NCI-H748 treated with DMSO at 0.1 percent for 48 hours (cell line): ENCODE measurements at places on chromosomes 4 and X.
A peak's percentile ranks its signal among the peaks of the same experiment; 100 is the strongest.

GRCh38 chr4:175339100-175339707 is 421.0 kb downstream of the ADAM29 start:
- no peak for DNase-seq

DNA sequence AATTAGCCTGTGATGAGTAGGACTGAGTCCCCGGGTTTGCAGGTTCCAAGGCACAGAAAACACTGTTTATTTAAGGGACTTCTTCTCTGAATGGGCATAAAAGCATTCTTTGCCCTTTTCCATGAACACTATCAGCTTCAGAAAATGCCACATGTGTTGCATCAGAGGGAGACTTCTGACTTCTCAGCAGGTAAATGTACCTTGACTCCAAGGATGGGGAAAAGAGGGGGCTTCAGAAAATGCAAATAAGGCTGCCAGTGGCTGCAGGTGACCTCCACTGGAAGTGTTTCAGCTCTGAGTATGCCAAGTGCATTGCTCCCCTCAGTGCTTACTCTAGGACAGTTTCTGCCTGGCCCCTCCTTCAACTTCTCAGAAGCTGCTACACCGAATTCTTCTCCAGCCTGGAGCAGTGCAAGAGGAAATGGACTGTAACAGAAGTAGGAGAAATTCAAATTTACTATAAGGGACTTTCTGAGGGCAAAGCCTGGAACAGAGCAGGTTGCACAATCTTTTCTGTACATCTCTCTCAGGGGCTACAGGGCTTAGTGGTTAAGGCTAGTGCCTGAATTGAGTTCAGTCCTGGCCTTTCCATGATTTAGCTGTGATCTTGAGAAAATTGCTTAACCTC is 233.2 kb downstream of the PTTG2 start:
- DNase-seq: no peak

GRCh38 chr4:80219301-80220025 is 22.2 kb downstream of the PRDM8 start:
- DNase-seq: no peak

- DNase-seq: no peak
These were observed 114.8 kb downstream of the CDS1 start for GRCh38 chr4:84697615-84698201.

- DNase-seq: no peak
These were observed 73.4 kb upstream of the PPP2R3B start for GRCh38 chrX:460116-460515.

GRCh38 chrX:138847930-138848329 is 136.4 kb upstream of the FGF13 start:
- DNase-seq: no peak

DNA sequence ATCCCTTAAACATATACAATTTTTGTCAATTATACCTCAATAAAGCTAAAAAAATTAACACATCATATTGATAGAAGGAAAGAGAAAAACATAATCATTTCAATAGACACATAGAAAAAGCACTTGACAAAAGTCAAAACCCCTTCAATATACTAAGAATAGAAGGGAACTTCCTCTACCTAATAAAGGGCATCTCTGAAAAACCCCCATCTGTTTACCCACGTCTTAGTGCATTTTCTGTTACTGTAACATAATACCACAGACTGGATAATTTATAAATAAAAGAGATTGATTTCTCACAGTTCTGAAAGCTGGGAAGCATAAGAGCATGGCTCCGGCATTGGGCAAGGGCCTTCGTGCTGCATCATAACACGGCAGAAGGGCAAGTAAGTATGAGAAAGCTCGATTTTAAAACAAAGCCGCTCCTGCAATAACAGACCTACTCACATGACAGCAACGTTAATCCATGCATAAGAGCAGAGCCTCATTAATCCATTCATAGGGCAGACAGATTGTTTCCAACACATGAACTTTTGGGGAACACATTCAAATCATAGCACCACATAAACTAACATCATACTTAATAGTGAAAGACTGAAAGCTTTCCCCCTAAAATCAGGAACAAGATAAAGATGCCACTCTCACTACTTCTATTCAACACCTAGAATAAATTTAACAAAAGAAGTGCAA is 15.7 kb downstream of the STEEP1 start:
- no peak for DNase-seq

DNA sequence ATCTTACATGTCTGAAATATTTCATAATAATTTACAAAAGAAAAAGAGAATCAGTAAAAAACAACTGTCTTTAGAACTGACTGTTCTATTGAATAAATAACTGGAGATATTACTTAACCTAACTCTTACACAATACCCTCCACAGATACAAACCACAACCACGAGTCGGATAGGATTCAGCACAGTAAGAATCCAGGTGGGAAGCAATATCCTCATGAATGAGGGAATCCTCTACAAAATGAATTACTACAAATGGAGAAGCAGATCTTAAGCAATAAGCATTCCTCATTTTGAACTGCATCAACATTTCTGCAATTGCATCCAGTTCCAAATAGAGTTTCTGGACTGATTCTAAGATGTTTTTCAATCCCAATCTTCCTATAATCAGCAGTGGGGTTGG is 227.1 kb downstream of the SH2D1A start:
- no peak for DNase-seq

GRCh38 chrX:20372533-20372932 is 105.8 kb upstream of the RPS6KA3 start:
- DNase-seq: no peak

DNA sequence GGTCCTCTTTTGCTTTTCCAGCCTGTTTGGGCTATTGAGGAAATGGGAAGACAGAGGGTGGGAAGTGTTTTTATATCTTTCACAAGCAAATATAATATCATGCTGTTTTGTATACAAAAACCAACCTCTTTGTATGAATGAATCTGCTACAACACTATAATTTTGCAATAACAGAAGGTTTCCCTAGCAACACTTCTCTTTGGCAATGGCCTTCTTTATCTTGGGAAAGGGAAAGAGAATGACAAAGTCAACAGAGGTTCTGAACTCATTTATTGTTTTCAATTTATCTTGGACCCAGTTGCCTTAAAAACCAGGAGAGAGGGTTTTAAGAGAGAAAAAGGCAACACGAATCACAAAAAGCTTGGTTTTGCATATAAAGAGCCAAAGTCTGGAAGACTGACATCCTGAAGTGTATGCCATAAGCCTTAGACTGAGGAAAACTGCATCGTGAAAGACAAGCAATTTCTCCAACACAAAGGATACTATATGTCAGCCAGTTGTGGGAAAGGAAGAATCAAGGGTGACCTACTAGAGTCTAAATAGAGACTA is 121.8 kb upstream of the FAM241A start:
- DNase-seq: no peak

- no peak for DNase-seq
These were observed 173.9 kb upstream of the PGRMC2 start for GRCh38 chr4:128461291-128462102.

GRCh38 chr4:147799986-147800555 is 68.2 kb downstream of the ARHGAP10 start:
- no peak for DNase-seq

DNA sequence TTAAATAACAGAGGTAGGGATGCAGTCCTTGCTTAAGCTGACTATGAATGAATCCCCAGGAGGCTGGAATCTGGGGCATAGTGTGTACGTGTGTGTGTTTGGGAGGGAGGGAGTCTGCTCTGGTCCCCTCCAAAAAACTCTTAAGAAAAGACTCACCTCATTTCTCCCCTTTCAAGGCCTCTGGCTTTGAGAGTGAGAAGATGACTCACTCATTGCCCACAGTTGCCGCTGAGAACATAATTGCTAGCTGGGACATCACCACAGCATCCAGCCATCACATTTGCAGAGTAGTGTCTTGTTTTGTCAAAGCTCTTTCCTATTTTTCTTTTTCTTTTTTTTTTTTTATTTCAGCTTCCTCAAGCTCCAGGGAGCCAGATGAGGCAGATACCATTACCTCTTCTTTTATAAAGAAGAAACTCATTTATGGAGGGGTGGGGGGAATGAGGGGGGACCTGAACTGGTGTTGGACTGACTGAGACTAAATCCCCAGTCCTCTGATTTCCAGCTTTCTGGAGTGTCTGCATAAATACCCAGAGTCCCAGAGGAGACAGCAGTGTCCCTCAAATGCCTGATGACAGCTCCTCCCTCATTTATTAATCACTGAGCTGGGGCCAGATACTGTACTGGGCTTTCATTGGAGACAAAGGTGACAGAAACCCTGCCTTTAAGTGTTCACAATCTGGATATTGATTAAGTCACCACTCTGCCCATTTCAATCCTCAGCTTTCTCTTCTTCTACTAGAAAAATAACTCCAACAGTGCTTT is 61.9 kb upstream of the LAS1L start:
- no peak for DNase-seq

DNA sequence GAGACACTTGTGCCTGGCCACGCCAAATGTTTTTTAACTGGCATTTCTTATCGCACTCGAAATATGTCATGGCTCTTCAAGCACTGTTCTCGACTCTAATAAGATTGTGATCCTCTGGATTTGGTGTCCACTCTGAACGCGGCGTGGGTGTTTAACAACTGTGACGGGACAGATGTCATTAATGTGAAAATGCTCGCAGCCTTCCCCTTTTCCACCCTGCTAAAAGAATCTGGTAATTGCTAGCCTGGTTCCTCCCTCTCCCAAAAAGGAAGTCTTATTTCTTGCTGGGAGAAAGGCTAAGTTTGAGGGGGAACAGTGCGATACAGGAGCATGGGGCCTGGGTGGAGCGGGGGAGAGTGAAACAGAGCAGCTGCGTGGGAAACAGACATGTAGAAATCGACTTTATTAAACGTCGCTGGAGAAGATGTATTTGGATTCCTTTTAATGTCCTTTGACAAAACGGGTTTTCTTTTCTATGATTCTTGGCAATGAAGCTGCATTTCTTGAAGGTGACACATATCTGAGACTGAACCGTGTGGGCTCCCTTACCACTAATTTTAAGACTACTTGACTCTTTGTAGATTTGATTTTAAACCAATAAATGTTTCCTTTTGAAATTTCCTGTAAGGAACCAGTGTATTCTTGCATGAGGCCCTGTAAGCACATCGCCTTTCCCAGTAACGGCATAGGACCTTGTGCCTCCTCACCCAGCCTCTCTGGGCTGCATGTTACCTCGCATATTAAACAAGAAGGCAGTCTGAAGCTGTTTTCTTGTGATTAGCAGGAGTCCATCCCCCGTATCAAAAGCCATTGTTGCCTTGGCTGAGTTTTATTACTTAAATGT is 17.8 kb downstream of the TBC1D1 start:
- no peak for DNase-seq

DNA sequence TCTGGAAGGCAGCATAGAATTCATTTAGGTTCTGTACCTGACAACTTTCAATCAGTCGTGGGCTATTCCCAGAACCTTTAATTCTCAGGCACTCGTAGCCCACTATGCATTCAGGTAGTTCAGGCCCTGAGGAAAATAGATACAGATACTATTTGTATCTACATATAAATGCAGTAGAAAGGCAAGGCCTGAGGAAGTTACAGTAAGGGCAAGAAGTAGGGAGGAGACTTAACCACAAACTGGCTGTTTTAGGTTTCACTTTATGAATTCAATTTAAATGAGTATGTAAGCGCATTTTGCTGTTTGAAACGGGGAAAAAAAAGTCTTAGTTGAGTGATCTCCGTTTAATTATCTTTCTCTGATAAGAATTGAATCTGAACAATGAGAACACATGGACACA is 529.4 kb upstream of the ATOH1 start:
- no peak for DNase-seq

GRCh38 chrX:69222103-69223090 is 57.1 kb upstream of the PJA1 start:
- DNase-seq: peak; percentile 11

DNA sequence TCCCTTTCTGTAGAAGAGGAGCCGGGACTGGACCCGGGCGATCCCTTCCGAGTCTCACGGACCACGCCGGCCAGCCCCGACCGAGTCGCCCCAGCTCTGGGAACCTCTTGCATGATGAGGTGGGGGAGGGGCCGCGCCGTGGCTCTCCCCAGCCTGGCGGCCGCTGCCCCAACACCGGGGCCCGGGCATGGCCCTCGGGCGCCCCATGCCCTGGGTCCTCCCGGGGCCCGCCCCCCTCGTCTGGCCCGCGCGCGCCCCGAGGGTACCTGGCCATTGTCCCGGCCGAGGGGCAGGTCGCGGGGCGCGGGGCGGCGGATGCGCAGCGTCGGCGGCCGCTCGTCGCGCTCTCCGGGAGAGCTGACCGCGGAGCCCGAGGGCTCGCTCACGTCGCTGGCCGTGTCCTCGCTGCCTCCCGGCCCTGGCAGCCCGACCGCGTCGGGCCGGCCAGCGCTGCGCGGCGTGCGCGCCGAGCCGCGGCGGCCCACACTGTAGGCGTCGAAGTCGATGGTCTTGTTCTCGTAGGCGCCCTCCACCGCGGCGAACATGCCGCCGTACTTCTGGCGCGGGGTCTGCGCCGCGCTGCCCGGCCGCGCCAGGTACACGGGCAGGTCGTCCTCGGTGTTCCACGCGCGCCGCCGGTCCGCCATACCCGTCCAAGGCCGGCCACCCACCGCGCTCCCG is 423 bp downstream of the CRMP1 start:
- no peak for DNase-seq

GRCh38 chr4:139860435-139861024 is 194.9 kb downstream of the MGST2 start:
- DNase-seq: no peak

DNA sequence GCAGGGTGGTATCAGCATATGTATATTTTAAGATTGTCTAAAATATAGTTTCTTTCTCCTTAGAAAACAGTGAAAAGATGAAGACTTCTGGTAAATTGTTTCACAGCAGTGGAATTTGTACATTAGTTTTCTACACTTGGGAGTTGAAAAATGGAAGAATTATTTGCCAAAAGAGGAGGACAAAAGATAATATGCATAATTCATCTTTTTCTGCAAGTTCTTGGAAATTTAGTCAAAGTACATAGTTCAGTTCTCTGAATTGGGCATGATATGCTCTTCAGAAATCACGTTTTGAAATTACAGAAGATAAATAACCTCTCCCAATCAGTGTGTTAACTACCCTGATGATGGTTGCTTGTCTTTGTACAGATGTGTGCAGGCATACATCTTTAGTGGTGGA is 47.0 kb downstream of the RBPJ start:
- DNase-seq: no peak

- DNase-seq: no peak
These were observed 5.3 kb upstream of the SPOCK3 start for GRCh38 chr4:167239627-167240026.

DNA sequence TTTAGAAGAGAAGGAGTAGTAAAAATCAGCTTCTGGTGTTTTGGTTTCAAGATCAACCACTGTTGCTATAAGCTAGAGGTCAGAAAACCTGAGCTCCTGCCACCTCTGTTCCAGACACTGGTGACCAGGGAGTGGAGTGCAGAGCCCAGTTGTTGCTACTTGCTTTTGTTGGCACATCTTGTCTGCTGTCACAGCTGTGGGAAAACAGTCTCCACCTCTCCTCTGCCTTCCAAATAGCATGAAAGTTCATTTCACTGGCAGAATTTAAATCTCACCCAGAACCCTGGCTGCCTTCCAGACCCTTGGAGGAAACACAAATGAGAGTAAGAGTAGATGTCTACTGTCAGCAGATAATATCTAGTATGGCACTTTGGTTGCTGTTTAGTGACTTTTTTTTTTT is 297.5 kb upstream of the KLF3 start:
- no peak for DNase-seq

DNA sequence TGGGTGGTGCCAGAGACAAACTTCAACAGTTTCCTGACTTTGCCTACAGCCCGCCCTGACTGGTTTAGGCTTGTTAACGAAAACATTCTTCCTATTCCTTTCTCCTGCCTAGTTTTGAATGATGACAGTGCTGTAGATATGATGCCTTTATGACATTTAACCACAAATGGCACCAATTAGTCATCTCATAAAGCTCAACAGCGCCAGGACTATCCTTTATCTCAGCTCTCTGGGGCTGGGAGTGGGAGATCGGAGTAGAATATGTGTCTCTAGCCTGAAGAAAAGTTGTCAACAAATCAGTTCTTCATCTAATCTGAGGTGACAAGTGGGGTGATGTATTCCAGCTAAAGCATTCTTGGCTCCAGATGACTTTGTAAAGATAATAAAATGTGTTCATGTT is 64.6 kb upstream of the SH3RF1 start:
- no peak for DNase-seq
